ENCODE measurements at places on chromosomes 1 and 21.
A peak's percentile ranks its signal among the peaks of the same experiment; 100 is the strongest.

DNA sequence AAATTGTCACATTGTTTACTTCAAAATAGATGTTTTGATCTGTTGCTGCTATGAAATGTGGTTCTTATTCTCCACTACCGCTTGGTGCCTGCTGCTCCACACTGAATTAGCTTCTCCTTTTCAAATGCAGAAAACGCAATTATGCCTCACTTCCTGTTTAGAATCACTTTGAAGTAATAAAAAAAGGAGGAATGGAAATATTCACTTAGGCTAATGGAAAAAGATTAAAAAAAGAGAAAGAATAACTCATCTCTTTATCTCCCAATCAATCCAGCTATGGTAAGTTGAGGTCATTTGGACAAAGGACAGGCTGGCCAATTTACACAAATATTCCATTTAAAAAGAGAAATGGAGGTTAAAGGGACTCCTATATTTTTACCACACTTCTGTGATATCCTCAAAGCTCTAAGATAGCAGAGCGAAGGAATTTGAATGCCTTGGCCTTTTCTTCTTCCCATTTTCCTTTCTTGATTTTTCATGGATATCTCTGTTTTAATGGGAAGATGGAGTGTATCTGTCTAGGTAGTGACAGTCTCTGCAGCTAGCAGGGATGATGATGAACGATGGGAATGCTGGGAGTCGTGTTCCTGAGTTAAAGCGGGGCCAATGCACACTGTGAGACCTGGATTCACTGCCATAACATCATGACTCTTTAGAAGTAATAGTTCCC is 35.7 kb downstream of the RGS5 start:
- DNase-seq = no peak

DNA sequence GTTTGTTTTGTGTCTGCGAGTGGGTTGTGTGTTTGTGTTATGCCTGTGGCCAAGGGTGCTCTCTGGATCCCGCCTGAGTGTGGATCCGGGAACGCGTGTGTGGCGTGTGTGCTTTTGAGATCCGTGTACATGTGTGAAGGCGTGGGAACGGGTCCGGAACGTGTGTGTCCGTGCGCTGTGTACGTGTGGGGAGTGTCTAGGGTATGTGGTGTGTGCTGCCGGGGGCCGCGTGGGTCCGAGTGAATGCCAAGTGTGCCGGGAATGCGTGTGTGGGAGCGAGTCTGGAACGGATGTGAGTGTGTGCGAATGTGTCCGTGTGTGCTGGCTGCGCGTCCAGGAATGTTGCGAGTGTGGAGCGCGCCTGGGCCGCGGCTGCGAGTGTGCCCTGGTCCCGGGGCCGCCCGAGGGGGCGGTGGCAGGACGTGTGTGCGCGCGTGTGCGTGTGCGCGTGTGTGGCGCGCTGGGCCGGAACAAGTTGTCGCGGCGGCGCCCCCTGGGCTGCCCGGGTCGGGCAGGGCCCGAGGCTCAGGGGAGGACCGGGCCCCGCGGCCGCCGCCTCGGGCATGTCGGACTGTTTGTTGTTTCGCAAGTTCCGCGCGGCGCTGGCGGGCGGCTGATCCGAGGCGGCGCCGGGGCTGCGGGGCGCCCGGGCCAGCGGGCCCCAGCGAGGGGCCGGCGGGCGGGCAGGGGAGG is 953 bp downstream of the PTPRU start:
- no peak for DNase-seq

- no peak for DNase-seq
Measured at GRCh38 chr1:214329470-214330220, 48.7 kb downstream of the SMYD2 start.

- no peak for DNase-seq
Measured at GRCh38 chr21:44299085-44299457, 782 bp upstream of the PFKL start.

DNA sequence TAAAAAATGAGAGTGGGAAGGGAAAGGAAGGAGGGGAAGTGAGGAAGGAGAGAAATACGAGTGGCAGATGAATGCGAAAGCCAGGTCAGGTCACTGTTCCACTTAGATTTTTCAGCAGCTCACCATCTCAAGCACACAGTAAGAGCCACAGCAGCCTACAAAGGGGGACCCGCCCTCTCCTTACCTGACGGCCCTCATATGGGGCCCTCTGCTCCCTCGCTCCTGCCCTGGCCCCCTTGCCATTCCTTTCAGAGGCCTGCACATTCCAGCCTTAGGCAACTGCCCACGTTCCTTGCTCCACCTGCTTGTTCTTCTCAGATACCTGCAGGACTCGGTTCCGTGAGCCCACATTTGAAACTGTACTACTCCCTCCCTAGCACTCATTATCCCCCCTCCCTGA is 22.0 kb downstream of the VPS26C start:
- DNase-seq = no peak

GRCh38 chr1:199453723-199454122 is 573.8 kb upstream of the NR5A2 start:
- DNase-seq = no peak

DNA sequence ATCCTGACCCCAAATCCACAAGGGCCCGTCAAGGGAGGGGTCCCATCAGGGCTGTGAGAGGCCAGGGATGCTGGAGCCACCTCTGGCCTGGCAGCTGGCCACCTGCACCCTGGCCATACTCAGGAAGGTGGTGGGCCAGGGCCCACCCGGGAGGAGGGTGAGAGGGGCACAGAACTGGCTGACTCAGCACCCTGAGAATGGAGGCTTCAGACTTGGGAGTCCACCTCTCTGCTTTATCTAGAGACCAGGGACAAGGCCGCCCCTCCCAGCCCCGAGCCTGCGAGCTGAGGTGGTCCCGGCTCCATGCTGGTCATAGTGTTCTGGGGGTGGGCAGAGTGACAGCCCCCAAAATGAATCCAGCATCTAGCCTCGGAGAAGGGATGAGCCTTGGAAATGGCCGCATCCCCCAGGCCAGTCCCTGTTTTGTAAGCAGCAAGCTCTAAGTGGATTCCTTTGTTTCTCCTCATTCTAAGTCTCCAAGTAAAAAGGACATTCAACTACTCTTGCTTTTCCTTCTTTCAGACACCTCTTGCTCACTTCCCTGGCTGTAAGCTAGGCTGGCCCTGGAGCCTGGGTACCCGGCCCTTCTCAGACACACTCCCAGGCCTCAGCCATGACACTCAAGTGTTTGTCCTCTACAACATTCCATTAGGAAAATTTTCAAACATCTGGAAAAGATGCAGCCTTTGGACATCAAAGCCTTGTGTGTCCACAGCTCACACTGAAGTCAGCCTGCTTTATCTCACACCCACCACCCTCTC is 12.3 kb downstream of the WNT3A start:
- DNase-seq = no peak

DNA sequence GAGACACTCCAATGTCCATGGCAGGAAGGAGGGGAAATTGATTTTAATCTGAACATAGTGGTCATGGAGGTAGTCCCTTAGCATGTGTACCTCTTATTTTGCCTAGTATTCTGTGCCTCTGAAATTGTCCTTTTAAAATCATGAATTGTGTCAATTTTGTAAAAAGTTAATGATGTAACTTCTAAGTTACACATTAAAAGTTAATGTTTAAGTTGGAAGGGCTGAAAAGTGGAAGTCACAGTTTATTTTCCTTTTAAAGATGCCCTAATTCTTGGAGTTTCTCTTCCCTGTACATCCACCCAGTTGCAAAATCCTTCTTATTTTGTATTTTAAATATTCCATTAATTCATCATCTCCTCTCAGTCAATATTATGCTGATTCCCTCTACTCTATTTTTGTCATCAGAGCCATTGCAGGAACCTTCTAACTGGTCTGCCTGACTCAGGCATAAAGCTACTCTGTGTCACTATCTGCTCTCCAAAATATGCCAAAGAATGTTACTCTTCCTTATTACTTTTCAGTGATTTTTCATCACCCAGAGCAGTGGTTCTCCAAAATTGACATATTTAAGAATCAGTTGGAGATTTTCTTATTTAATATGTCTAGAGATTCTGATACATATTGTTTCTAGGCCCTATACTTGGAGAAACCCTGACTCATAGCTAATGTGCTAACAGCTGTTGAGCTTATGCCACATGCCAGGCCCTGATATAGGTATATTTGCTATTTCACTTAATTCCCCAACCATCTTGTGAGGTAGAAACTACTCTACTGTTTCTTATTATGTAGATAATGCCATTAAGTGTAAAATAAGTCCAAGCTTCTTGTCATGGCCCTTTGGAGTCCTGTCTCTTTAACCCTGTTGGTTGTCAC is 5.1 kb downstream of the HOOK1 start:
- no peak for DNase-seq

DNA sequence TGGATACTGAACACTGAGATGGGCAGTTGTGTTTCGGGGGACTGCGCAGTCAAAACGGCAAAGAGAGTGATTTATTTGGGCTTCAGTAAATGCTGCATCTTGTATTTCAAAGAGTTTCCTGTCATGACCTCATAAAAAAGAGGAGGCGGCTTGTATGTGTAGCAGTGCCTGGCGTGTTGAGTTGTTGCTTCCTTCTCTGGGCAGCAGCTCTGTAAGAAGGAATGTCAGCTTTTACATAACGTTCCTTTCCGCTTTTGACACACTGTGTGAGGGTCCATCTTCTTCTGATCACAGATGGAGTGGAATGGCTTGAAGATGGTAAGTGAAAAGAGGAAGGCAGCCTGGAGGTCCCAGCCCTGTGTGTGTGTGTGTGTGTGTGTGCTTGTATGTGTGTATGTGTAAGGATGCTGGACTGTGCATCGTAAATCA is 941 bp downstream of the ELAVL4 start:
- DNase-seq = peak; percentile 81

DNA sequence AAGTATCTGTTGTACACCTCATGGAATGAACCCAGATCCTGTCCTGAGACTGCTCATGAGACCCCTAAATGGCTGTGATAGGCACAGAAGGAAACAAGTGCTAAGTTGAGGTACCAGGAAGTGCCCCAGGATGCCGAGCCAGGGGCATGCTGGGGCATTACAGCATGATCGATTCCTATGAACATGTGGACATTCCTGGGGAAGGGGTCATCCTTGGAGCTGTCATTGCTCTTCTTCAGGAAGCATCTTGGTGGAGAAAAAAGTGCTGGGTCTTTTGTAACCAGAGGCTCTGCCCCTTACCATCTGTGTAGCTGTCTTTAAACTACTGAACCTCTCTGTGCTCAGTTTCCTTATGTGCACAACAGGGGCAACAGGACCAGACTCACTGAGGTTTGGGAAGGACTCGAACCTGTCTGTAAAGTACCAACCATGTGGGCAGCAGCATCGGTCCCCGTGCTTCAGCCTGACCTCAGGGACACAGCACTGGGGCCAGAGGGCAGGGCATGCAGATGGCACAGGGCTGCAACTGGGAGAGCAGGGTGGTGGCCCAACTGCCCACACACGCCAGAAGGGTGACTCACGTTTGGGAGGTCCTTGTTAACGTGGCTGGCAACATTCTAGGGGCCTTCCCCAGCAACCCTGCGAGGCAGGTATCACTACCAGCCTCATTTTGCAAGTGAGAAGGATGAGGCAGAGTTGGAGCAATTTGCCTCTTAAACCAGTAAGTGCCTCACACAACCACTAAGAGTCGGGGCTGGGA is 142.3 kb upstream of the EDN2 start:
- no peak for DNase-seq

DNA sequence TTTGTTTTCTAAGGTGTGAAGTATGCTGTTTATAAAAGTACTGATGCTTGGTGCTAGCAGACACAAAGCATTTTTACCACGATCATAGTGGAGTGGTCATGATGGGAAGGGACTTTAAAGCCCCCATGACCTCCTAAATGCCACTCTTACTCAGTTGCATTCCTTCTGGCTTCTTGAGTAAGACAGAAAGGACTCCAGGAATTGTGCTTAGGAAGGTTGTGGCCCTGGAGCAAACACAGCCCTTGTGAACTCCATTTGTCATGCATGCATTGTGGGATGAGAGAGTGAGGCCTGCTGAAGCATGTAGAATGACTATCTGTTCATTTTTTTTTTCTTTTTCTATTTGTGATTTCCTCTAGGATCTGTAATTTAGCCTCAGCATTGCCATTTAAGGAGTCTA is 34.2 kb downstream of the AK5 start:
- no peak for DNase-seq

GRCh38 chr1:27554759-27555699 is 48.9 kb downstream of the AHDC1 start:
- no peak for DNase-seq

DNA sequence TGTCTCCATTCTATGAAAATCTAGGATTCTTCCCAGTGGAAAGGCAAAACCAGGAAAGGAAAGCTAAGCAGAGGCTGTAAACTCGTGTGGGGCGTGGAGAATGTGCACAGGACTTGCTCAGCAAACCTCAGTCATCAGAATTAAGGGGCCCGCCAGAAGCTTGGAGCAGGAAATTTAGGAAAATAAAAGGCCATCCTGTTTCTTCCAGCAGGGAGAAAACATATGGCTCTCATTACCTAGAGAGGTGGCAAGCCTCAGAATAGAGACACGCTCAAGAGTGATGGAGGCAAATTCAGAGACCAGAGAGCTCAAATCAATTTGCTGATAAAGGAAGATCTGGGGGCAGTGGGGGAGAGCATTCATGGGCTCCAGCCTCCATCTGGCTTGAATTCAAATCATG is 151.9 kb upstream of the KLHDC7A start:
- no peak for DNase-seq

GRCh38 chr1:151408891-151409290 is 9.5 kb downstream of the PSMB4 start:
- DNase-seq = no peak

DNA sequence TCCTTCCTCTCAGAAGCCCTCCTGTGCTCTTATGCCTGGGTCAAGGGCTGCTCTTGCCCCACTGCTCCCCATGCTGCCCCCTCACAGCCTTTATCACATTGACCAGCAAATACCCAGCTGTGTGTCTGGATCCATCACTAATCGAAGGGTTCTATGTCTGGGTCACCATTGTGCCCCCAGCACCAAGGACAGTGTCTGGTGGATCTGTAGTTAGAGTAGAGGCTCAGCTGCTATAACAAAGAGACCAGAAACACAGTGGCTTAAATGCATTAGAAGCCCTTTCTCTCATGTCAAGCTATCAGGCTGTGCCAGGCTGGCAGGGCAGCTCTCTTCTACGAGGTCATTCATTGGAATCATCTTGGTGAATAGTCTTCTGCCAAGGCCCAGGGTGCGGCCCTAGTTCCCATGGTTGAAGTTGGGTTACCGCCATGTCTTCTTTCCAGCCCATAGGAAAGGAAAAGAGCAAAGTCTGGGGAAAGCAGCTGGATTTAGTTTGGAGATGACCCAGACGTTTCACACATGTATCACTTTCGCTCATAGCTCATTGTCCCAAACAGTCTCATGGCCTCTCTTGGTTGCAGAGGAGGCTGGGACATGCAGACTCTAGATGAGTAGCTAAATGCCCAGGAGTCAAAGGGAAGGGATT is 32.2 kb downstream of the STUM start:
- DNase-seq = no peak

GRCh38 chr1:99756598-99756997 is 9.8 kb downstream of the FRRS1 start:
- no peak for DNase-seq

DNA sequence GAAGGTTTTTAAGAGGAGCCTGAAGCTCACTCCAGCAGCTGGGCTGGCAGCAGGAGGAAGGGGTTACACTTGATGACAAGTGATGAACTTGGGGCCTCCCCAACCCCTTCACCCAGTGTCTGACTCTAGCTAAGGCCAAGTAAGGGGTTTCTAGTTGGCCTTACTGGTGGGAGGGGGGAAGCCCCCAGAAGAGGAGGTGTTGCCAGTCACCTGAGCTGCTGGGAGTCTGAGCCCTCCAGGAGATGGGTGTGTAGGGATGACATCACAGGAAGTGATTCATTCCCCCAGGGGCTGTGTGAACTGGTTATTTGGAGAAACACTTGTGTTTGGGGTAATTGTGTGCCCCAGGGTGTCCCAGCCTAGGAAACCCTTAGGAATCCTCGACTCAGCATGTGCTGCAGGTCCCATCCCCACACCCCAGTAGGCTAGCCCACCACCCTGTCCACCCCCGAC is 3.1 kb downstream of the PADI1 start:
- no peak for DNase-seq

GRCh38 chr1:42947965-42948732 is 10.5 kb downstream of the SLC2A1 start:
- DNase-seq = no peak
